ENCODE measurements at places on chromosomes 16 and 17.
A peak's percentile ranks its signal among the peaks of the same experiment; 100 is the strongest.

GRCh38 chr17:56978441-56979090, 635 bp downstream of the SCPEP1 start:
- DNase-seq: peak; percentile 85

- DNase-seq: peak; percentile 17
Measured at GRCh38 chr17:78583091-78583490, 5.9 kb upstream of the DNAH17 start.

DNA sequence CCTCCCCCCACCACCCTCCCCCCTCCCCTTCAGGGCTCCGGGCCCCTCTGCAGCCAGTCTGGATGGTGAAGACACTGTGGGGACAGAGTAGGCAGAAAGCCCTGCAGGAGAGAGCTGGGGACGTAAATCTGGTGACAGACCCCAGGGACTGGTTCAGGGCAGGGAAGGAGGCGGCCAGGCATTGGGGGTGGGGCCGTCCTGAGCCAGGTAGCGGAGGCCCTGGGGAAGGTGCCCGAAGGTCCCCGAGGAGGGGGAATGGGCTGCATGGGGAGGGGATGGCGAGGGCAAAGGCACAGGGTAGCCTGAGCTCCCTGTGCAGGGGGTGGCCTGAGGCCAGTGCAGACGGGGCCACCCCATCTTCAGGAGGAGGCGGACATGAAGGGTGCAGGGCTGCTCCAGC, 26.3 kb upstream of the CACNA1H start:
- DNase-seq: no peak

DNA sequence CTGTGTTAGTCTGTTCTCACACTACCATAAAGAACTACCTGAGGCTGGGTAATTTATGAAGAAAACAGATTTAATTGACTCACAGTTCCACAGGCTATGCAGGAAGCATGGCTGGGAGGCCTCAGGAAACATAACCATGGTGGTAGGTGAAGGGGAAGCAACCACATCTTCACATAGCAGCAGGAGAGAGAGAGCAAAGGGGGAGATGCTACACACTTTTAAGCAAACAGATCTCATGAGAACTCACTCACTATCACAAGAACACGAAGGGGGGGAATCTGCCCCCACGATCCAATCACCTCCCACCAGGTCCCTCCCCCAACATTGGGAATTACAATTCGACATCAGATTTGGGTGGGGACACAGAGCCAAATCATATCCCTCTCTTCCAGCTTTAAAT, 31.8 kb upstream of the NXPH3 start:
- no peak for DNase-seq

- DNase-seq: no peak
Measured at GRCh38 chr16:3656491-3657468, 2.3 kb downstream of the DNASE1 start.

GRCh38 chr17:68878226-68878885, 76.8 kb downstream of the ABCA8 start:
- DNase-seq: no peak

Data from hematopoietic multipotent progenitor cell treated with erythropoietin and hydrocortisone succinate and interleukin-3 and kit ligand, for 8 days (in vitro differentiated cells).